ENCODE measurements at places on chromosomes 13 and 19.

GRCh38 chr19:33290082-33290815 lies 12.1 kb downstream of the CEBPA start:
- no peak overlapping the region for H3K4me3 ChIP-seq
- no peaks in the 10 kb centered on the region for H3K27me3 ChIP-seq
- H3K36me3 ChIP-seq = no peaks in the 10 kb centered on the region
- peak overlapping the region; percentile 88 for H3K27ac ChIP-seq
- no peaks in the 10 kb centered on the region for H3K4me1 ChIP-seq
- no peak for DNase-seq

- H3K36me3 ChIP-seq = no peaks in the 10 kb centered on the region
- no peak overlapping the region for H3K4me3 ChIP-seq
- no peak overlapping the region for H3K27ac ChIP-seq
- no peak for DNase-seq
- H3K4me1 ChIP-seq = no peaks in the 10 kb centered on the region
These were observed 34.6 kb upstream of the SLC10A2 start for GRCh38 chr13:103100830-103101229.

DNA sequence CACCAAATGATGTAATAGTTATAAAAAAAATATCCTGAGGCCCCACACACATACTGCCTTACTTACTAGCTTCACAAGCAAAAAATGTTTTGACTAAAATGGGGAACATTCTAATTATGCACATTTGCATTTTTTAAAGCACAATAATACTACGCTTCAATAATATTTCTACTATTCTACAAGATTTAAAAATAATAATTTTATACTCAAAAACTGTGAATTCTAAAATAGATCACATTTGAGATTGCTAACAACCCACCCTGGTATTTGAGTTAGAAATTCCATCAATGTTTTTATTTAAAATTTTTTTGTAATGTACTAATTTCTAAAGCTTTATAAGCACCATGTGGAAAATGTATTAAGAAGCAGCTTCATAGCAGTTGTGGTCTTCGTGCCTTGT lies 24.2 kb downstream of the CCDC169 start:
- no peaks in the 10 kb centered on the region for H3K4me1 ChIP-seq
- no peak overlapping the region for H3K27ac ChIP-seq
- H3K36me3 ChIP-seq = no peaks in the 10 kb centered on the region
- no peak overlapping the region for H3K4me3 ChIP-seq

GRCh38 chr19:47231215-47232054 lies 436 bp upstream of the BBC3 start:
- no peaks in the 10 kb centered on the region for H3K36me3 ChIP-seq
- H3K4me3 ChIP-seq = peak overlapping the region; percentile 81
- no peaks in the 10 kb centered on the region for H3K27me3 ChIP-seq
- peak overlapping the region; percentile 76 for H3K27ac ChIP-seq
- no peaks in the 10 kb centered on the region for H3K4me1 ChIP-seq
- DNase-seq = peak; percentile 89

DNA sequence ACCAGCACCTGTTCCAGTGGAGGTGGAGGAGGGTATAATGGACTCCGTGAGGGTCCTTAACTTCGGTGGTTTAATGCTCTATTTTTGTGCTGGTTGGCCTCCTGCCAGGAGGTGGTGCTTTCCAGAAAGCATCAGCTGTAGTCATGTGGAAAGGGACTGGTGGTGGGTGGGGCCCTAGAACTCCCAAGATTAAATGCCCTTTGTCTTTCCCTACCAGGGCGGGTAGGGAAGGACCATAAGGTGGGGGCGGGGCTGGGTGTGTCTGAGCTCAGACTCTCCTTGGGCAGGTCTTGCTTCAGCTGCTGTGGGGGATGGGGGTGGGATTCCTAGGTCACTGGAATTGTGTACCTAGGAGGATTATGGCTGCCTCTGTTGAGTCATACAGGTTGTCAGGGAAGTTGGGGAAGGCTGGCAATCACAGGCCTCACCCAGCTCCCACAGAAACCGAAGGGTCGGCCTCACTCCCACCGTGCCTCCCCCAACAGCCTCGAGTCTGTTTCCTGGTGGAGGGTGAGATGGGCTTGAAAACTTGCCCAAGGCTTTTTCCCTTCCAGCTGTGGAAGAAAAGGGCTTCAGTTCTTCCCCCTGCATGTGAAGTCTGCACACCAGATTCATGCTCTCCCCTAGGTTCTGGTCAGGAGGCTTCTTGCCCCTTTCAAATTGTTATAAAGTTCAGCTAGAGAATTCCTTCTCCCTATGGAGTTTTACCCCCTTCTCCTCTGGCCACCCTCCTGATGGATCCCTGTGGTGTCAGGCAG lies 60.3 kb upstream of the CLDN10 start:
- no peaks in the 10 kb centered on the region for H3K27me3 ChIP-seq
- H3K4me1 ChIP-seq = no peaks in the 10 kb centered on the region
- no peak overlapping the region for H3K4me3 ChIP-seq
- DNase-seq = no peak
- no peaks in the 10 kb centered on the region for H3K36me3 ChIP-seq

DNA sequence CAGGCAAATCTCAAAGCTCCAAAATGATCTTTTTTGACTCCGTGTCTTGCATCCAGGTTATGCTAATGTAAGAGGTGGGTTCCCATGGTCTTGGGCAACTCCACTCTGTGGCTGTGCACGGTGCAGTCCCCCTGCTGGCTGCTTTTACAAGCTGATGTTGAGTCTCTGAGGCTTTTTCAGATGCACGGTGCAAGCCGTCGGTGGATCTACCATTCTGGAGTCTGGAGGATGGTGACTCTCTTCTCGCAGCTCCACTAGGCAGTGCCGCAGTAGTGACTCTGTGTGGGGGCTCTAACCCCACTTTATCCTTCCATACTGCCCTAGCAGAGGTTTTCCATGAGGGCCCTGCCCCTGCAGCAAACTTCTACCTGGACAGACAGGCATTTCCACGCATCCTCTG lies 266.8 kb upstream of the GPC6 start:
- DNase-seq = no peak
- no peak overlapping the region for H3K4me3 ChIP-seq
- H3K27ac ChIP-seq = no peak overlapping the region
- H3K4me1 ChIP-seq = no peaks in the 10 kb centered on the region

- H3K27ac ChIP-seq = no peak overlapping the region
- H3K4me3 ChIP-seq = no peak overlapping the region
- H3K4me1 ChIP-seq = peaks cover 58% of the 10 kb centered on the region
These were observed 47.3 kb downstream of the NFIX start for GRCh38 chr19:13042443-13043130.

GRCh38 chr13:87355451-87355850 lies 315.7 kb upstream of the SLITRK5 start:
- no peaks in the 10 kb centered on the region for H3K36me3 ChIP-seq
- DNase-seq = no peak
- no peaks in the 10 kb centered on the region for H3K27me3 ChIP-seq
- H3K4me3 ChIP-seq = no peak overlapping the region
- H3K4me1 ChIP-seq = no peaks in the 10 kb centered on the region
- no peak overlapping the region for H3K27ac ChIP-seq

- no peak for DNase-seq
- no peaks in the 10 kb centered on the region for H3K4me1 ChIP-seq
- no peaks in the 10 kb centered on the region for H3K36me3 ChIP-seq
- no peaks in the 10 kb centered on the region for H3K27me3 ChIP-seq
- H3K4me3 ChIP-seq = no peak overlapping the region
- no peak overlapping the region for H3K27ac ChIP-seq
These were observed 1191.4 kb downstream of the UQCRFS1 start for GRCh38 chr19:28021259-28022185.

DNA sequence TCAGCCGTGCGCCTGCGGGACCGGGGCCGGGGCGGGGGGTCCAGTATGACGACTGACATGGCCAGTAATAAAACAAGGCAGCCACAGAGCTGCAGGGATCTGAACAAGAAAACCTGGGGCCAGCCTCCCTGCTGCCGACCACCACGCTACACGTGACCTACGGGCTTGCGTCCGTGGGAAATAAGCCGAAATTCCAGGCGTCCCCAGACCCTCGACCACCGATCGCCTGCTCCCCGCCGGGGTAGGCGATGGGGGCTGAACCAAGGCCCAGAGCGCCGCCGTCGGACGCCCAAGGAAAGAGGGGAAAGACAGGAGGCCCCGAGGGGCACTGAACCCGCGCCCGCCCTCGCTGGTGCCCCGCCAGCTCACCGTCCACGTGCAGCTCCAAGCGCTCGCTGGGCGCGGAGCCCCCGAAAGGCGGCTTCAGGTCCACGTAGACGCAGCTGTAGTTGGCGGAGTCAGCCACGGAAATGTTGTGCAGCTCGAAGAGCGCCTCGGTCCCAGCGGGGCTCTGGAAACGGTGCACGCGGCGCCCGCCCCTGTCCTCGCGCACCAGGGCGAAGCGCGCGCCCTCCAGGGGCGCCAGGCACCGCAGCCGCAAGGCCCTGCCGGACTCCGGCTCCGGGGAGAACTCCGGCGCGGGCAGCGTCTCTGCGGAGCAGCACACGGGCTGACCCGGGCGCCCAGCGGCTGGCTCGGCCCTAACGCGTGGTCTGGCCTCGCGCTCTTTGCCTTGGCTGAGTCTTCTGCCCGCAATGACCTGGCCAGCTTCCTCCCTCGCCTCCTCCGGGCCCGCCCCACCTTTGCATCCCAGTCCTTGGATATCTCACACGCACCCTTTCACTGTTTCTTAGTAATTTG lies 3.1 kb downstream of the A1BG start:
- no peaks in the 10 kb centered on the region for H3K27me3 ChIP-seq
- H3K36me3 ChIP-seq = no peaks in the 10 kb centered on the region
- H3K4me1 ChIP-seq = peaks cover 2% of the 10 kb centered on the region
- H3K4me3 ChIP-seq = no peak overlapping the region
- no peak overlapping the region for H3K27ac ChIP-seq
